ENCODE measurements at places on chromosomes 5 and 9.

GRCh38 chr5:45385321-45386058 lies 310.7 kb downstream of the HCN1 start:
- no peak for DNase-seq

DNA sequence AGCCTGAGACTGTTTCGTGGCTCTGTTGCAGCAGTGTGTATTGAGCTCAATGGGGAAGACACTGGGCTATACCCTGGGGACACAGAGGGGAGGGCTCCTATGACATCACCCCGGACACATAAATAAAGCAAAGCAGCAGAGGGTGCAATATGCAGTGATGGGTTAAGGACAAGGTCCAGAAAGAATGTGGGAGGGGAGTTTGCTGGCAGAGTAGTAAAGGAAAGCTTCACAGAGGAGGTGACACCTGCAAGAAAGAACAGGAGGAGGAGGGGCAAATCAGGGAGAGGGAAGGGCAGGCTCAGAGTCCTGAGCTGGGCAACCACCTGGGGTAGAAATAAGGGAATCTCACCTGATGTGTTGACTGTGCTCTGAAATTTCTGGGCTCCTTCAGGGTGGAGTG lies 35.3 kb upstream of the CDKN2AIPNL start:
- no peak for DNase-seq

- no peak for DNase-seq
Observed at GRCh38 chr5:71907608-71908145, 188.6 kb downstream of the CARTPT start.

GRCh38 chr5:39377613-39378012 lies 13.3 kb upstream of the C9 start:
- no peak for DNase-seq

All from GM06990 (cell line).